ENCODE measurements at places on chromosomes 12 and 14.

DNA sequence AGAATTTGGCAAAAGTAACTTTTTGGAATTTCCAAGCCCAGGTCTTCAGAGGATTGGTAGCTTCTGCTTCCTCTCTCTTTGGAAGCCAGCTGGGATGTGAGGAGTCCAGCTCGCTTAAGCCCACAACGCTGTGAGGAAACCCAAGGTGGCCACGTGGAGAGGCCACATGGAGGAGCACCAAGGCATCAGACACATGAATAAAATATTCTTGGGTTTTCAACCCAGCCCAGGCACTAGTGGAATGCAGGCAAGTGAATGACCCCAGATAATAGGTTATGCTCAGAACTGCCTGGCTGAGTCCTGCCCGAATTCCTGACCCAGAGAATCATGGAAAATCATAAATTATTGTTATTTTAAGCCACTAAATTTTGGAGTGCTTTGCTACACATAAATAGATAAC is 119.7 kb upstream of the PARP11 start:
- DNase-seq = no peak

DNA sequence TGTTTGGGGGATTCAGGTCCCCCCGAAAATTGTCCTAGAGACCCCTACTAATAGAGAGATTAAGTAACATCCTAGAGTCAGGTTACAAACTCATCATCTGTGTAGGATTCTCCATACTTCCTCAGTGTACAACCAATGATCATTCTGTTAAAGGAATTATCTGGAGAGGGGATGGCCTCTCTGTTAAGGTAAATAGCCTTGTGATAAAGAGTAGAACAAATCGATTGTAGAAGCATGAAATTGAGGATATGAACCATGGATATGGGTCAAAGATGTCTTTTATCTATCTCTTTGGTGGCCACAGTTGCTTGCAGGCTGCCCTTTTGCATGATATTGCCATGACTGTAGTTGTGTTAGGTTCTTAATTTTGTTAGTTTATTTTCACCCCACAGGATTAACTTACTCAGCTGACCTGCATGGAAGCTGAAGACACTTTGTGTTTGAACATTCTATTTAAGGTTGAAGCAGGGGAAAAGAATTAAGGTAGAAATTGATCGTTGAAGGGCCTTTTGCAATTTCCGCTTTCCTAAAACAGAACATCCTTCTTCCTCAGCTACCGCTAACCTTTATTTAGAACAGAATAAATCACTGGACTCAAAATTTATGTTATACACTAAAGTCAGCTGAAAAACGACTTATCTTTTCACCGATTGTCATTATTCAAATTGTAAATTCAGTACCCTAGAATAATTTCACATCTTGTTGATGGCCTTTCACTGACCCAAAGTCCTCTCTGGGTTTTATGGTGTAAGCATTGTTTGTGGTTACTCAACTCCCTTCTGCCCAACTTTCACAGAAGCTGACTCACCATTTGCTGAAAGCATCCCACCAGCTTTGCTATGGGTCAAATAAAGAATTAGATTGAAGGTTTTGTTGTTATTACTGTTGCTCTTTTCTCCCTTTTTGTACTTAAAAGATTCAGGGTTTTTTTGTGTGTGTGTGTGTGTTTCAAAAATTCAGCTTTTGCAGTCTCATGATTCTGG is 52.3 kb downstream of the IRAK3 start:
- DNase-seq = no peak

DNA sequence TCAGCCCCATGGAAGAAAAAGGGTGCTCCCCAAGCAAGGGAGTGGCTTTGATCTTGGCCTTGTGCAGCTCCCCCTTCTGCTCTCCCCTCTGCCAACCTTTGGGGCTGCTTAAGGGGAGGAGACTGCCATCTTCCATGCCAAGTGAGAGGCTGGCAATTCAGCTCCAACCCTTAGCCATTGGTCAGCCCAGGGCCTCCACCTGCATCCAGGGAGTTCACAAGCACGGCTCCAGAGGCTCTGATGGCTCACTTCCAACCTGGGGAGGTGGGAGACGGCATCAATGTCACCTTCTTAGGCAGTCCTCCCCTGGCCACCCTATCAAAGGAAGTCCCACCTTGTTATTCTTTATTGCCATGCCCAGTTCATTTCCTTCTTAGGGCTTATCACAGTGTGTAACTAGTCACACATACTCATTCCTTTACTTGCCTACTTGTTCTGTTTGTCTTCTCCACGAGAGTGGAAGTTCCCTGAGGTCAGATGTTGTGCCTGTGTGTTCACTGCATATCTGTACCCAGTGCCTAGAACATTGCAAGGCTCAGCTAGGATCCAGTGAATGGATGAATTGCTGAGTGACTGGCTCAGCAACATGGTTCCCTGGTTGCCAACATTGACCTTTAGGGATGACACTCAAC is 5.0 kb downstream of the HDAC7 start:
- no peak for DNase-seq

GRCh38 chr14:54220071-54220703 is 176.6 kb upstream of the CDKN3 start:
- DNase-seq = no peak

- DNase-seq = no peak
Observed at GRCh38 chr12:65823513-65824375, 539 bp upstream of the HMGA2 start.

DNA sequence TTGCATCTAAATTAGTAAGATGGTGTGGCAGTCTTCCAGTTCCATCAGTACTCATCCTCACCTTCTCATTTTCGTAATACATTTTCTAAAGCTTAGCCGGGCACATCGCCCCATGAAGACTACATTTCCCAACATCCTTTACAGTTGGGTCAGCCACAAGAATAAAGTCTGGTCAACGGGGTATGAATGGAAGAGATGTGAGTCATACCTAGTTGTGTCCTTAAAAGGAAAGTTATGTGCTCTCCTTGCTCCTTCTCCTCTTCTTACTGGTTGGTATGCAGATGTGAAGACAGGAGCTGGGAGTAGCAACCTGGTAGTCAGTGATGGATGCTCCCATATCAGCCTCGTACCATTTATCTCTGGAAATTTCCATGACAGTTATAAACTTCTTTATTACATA is 35.9 kb upstream of the EGLN3 start:
- DNase-seq = no peak

GRCh38 chr12:101928556-101928955 is 51.2 kb downstream of the DRAM1 start:
- DNase-seq = no peak

DNA sequence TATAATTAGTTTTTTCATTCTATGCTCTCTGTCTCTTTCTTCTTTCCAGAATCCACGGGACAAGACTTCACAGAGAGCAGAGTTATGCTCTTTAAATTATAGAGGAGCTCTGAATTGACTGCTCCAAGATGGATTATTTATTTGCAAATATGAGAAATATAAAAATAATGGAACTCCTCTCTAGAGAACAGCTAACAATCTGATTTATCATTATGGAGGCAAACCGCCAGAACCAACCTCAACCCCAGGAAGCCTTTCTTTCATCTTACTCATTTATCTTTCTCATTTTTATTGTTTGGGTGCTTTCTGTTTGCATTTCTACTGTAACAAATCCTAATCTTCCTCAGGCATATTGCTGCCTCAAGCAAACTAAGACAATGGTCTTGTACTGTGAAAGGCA is 216.5 kb downstream of the C12orf50 start:
- no peak for DNase-seq

DNA sequence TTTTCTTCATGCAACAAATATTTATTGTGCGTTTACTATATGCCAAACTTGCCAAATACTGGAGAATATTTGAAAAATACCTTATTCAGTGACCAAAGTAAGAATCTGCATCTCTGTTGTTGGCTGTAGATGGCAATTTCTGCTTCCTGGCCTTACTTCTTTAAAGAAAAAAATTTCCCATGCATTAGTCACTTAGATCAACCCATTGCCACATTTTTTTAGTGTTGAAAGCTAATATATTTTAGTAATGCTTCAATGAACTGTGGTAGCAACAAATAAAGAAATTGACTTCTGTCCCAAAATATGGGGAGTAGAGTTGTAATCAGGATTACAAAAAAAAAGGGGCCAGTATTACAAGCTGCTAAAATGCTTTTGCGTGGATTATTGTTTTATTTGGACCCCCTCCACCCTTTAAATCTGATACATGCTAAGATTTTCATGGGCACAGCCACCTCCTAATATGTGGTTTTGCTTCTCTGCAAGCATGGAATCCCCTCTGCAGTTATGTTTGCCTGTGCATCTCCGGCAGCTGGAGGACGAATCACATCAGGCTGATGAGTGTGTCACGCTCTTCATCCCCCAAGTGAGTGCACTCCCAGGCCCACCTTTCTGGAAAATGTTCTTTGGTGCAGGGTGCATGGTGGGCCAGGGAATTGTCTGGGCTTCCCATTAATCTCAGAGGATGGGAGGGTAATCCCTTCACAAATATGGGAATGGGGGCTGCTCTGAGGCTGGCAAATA is 38.1 kb upstream of the PTCSC3 start:
- no peak for DNase-seq

DNA sequence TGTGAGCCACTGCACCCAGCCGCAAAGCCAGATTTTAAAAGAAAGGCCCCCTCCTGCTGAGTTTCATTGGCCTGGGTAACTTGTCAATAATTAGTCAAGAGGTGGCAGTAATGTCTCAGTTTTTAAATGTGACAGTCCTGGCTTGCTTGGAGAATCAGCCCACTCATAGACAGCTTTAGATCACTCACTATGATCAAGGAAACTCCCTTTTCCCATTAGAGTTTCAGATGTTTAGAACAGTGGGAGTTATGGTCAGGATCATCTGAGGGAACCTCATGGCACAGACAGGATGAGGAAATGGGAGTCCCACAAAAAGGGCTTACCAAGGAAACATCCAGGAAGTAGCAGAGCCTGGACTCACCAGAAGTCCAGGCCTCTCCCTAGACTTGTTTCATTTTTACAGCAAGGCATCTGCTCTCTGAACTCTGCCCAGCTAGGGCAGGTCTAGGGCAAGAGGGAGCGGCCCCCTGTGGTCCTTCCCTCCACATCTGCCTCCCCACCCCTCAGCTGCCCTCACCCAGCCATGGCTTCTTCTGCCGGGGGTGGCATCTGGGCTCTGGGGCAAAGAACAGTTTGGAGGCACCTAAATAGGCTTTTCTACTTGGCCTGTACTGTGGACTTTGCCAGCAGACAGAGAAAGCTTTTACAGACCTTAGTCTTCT is 11.2 kb downstream of the BCL2L14 start:
- no peak for DNase-seq

DNA sequence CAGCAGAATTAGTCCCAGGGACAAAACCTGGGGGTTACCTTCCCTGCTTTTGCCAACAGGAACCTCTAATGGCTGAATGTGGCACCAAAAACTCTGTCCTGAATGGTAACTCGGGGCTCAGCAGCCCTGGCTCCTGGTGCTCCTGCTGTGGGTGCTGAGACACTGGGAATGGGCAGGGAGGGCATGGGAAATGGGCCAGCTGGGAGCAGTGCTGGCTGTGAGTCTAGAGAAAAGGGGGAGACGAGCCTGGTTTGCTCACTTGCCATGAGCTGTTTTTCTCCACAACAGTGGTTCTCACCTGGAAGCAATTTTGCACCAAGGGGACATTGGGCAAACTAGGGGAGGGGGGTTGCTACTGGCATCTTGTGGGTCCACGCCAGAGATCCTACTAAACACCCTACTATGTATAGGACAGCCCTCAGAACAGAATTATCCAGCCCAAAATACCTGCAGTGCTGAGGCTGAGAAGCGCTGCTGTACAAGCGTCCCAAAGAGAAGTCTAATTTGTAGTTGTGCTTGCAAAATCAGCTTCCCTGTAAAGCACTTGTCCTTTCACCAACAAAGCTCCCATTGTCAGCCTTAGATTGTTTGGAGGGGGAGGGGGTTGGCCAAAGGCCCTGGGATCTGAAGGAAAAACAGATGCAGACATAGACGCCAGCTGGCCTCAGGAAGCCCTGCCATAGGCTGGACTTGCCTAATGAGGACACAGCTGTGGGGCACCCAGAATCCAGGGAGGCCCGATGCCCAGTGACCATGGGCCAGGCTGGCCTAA is 3.6 kb downstream of the LRRC74A start:
- no peak for DNase-seq

- DNase-seq = no peak
Observed at GRCh38 chr14:94100847-94101246, 9.7 kb upstream of the IFI27 start.

- no peak for DNase-seq
Observed at GRCh38 chr12:75130811-75131210, 78.8 kb downstream of the KCNC2 start.

DNA sequence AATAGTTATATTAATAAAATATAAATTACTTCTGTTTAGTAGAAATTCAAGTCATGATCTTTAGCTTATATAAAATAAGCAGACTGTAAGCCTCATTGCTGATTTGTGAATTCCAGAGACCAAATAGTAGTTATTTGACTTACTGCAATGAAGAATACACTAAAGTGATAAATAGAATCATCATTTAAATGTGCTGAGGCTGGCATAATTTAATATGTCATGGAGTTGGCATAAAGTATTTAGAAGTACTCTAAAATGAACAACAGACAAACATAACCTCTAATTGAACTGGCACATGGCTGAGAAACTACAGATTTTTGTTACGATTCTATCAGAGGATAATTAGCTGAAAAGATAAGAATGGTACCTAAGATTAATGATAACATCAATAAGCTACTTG is 45.7 kb upstream of the TRHDE start:
- no peak for DNase-seq

GRCh38 chr12:104719700-104720338 is 238.3 kb downstream of the SLC41A2 start:
- no peak for DNase-seq

DNA sequence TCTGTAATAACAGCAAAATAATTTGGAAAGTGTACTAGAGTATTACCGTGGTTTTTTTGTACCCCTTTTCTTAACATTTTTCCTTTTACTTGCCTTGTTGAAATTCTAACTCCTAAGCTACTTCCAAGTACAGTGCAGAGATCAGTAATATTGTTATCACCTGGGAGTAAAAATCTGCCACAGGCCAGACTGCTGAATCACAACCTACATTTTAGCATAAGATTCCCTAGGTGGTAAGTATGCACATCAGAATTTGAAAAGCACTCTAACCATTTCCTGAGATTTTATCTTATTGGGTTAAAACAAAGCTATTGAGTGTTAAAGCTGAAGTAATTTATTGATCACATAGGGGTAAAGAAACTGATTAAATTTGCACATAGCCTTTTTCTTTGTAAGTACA is 55.2 kb upstream of the KCNH3 start:
- DNase-seq = no peak

DNA sequence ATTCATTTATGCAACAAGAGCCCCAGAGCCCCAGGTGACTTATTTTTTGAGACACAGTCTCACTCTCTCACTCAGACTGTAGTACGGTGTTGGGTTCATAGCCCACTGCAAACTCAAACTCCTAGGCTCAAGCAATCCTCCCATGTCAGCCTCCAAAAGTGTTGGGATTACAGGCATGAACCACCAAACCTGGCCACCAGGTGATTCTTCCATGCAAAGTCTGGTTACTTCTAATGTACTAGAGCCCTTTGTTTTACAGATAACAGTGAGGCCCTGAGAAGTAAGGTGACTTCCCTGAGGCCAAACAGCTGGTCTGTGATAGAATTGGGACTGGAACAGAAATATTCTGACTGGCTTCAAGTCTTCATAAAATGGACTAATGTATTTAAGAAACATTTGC is 10.0 kb upstream of the KCNK10 start:
- DNase-seq = no peak

Measured in stimulated activated CD8-positive, alpha-beta memory T cell treated with anti-CD3 and anti-CD28 coated beads, Interleukin-4, amount 100 ng/mL, for 4 hours (primary cell).